Activated CD4-positive, alpha-beta memory T cell treated with anti-CD3 and anti-CD28 coated beads for 36 hours (primary cell): ENCODE measurements at places on chromosomes 2 and 18. TPM values are rescaled to one million over a fixed set of nuclear protein-coding genes. Genes with fewer than 3 reads are reported as not detected.

DNA sequence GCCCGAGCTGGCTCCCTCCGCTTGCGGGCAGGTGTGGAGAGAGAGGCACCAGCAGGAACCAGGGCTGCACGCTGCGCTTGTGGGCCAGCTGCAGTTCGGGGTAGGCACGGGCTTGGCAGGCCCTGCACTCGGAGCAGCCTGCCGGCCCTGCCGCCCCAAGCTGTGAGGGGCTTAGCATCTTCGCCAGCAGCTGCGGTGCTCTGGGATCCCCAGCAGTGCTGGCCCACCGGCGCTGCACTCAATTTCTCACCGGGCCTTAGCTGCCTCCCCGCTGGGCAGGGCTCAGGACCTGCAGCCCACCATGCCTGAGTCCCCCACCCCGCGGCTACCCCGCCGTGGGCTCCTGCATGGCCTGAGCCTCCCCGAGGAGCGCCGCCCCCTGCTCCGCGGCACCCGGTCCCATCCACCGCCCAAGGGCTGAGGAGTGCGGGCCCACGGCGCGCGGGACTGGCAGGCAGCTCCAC, 434.4 kb upstream of the RGPD4 start:
- no peak for DNase-seq

The NCKAP5 gene
- total RNA-seq: not detected

The GAREM2 gene
- total RNA-seq: 1.4 TPM

- DNase-seq: no peak
These were observed 15.2 kb downstream of the MFSD2B start for GRCh38 chr2:24024996-24025663.

The INPP4A gene
- total RNA-seq: 40.7 TPM

DNA sequence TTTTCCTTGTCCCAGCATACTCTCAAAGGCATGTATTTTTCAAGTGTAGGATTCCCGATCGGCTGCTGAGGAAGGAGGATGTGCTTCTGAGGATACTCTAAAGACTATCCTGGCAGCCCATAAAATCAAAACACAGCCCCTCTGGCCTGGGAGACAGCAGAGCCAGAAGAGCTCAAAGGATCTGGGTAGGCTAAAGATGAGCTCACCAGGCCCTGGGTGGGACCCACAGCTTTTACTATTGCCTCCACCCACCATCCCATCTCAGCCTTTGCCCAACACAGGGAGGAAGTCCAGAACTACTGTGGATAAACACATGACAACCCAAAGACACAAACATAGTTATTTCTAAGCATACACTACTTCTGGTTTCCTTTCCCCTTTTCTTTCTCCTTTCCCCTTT, 79.1 kb upstream of the ZFP36L2 start:
- no peak for DNase-seq

DNA sequence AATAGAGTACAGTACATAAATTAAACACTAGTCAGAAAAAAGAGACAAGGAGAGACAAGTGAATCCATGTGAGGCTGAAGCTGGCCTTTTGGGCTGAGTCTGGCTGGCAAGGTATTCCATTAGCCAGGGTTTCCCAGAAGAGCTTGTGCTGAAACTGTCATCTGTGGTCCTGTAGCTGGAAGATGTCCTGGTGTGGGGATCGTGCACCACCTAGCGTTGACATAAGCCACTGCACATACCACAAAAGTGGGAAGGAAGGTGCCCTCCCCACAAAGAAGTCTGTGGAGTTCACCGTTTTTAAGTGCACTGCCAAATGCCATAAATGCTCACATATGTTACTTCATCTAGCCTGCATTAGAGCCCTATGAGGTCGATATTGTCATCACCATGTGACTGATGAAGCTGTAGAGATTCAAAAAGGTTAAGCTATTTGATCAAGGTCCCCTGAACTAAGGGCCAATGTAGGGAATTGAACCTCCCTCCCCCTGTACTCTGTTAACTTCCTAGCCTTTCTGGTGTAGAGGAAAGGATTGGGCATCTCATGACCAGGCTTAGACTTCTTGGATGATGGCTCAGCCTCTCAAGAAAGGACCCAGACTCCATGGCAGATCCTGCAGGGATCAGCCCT, 31.9 kb upstream of the GALNT14 start:
- peak; percentile 67 for DNase-seq

The GPR39 gene
- not detected for total RNA-seq

The DYSF gene
- total RNA-seq: not detected

The GDF7 gene
- 0.05 TPM for total RNA-seq

- no peak for DNase-seq
These were observed 29.6 kb downstream of the COLEC12 start for GRCh38 chr18:470661-471501.

The GALR1 gene
- total RNA-seq: not detected
